ENCODE measurements at places on chromosomes 1 and 21. TPM values are rescaled to one million over a fixed set of nuclear protein-coding genes. Genes with fewer than 3 reads are reported as not detected.

Gene PPP1R15B
- total RNA-seq: 24.2 TPM

Gene EVI5
- total RNA-seq: 3.0 TPM

GRCh38 chr1:242691610-242691945 is 167.1 kb upstream of the PLD5 start:
- DNase-seq: no peak

GRCh38 chr1:41465741-41466140 is 18.7 kb downstream of the EDN2 start:
- DNase-seq: no peak
